ENCODE measurements at places on chromosomes 11 and 22.

- DNase-seq = peak; percentile 78
Observed at GRCh38 chr11:121451986-121452608, at the start of gene SORL1. Gene SORL1, plus strand, starts transcription at chr11:121452314. Its CDS starts 18 bp downstream, at chr11:121452332.

DNA sequence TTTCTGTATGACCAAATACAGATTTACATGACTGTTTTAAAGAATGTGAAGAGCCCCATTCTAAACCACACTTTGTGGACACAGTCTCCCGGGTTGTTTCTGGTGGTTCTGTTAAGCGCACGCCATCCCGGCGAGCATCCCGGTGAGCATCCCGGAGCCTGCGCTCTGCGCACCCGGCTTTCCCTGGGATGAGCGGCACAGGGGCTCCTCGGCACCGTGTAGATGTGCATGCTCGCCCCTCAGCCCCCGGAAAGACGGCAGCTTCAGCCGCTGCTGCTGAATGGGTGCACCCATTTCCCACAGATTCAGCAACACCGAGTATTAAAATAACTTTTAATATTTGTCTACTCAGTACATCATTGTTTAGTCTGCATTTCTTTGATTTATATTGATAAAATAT, 36.0 kb downstream of the GLB1L2 start:
- no peak for DNase-seq

DNA sequence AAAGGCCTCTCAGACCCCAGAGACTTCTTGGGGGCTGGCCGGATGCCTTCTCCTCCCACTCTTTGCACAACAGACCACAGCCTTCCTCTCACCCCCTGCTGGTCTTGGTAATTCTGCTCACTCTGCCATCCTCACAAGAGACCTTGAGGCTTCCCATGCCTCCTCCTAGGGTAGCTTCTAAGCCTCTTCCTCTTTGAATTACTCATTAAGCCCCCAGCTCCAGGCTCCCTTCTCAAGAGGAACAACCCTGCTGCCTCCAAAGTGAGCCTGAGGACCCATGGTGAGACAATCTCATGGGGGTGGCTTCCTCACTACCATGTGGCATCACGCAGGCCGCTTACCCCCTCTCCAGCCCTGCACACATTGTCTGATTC, 184.6 kb upstream of the SYT13 start:
- no peak for DNase-seq

- DNase-seq = no peak
Observed at GRCh38 chr11:88480223-88480622, 142.7 kb upstream of the CTSC start.

GRCh38 chr22:48318575-48319320, 1508.9 kb downstream of the BRD1 start:
- DNase-seq = no peak

DNA sequence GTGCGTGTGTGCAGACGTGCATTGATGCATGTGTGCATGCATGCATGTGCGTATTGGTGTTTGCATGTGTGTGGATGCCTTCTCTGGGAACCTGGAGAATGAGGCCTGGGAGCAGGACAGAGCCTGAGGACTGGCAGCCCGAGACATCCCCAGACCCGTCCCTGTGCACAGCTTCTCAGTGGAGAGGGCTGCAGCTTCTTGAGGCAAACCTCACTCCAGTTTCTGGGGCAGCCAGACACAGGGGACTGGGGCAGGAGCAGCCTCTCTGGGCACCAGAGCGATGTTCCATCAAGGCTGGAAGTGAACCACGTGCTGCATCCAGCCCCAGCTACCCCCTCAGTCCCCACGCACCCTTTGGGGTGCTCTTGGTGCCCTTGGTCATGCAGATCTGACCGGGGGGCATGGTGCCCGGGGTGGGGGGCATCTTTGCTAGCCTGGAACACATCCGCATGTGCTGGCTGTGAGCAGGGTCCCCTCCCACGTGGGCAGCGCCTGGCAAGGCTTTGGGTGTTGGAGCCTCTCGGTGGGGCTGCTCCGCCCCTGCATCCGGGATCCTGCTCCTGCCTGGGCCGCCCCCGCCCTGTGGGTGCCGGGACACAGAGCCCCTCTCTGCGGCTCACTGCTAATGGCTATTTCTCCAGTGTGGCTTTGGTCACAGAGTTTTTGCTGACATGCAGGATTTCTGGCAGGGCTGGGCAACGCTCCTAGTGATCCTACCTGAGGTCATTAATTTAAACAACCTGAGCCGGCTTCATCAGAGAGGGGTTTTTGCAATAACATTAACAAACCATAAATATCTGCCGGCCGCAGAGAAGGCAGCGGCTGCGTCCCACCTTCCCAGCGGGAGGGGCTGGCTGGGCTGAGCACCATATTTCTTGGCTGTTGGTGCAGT, 434.7 kb downstream of the TBC1D22A start:
- DNase-seq = no peak

DNA sequence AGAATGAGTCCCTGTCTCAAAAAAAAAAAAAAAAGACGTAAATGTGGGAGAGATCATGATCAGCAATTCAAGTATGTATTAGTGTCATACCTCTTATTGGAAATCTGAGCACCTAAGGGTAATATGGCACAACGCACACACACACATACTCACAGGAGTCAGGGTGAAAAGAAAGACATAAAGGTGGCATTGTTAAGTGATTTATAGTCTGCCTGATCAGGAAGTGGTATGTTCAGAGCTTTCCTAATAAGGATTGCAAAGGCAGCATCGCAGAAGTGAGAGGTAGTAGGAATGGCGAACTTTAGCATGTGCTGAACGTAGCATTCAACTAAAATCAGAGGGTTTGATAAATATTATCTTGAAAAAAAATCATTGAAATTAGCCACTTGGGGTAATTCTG, 854.3 kb downstream of the METTL15 start:
- DNase-seq = no peak

- no peak for DNase-seq
Observed at GRCh38 chr11:23425381-23425780, 565.1 kb upstream of the CCDC179 start.

GRCh38 chr11:13367115-13367514, 89.5 kb downstream of the BMAL1 start:
- DNase-seq = no peak

GRCh38 chr11:16605389-16605893, 133.0 kb upstream of the C11orf58 start:
- DNase-seq = no peak

DNA sequence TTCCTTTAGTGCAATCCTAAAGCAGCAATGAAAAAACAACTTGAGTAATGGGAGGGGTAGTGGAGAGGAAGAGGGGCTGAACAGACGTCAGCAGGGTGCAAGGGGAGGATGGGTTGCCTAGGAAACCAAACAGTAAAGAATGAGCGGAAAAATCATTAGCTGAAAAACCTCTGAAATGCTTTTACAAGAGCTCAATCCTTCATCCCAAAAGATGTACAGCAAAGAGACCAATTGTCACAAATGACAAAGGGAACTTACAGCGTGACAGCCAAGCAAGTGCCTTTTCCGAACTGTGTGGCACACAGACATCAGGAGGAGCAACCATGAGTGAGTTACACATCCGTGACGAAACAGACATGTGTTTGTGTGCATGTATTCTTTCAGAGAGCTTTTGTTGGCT, 104.6 kb downstream of the SIK3 start:
- DNase-seq = no peak
